H4 (cell line): ENCODE measurements at places on chromosomes 1 and 21. TPM values are rescaled to one million over a fixed set of nuclear protein-coding genes. Genes with fewer than 3 reads are reported as not detected.

The ADAMTS1 gene
- 11.2 and 13.8 TPM in 2 replicates for total RNA-seq

The CYP4Z1 gene
- total RNA-seq: not detected in 2 replicates

The RORC gene
- total RNA-seq: 0.60 and 1.2 TPM in 2 replicates

The SPRR4 gene
- not detected in 2 replicates for total RNA-seq
